Sigmoid colon (tissue), 7 donors: ENCODE measurements at places on chromosomes 1 and 21.

DNA sequence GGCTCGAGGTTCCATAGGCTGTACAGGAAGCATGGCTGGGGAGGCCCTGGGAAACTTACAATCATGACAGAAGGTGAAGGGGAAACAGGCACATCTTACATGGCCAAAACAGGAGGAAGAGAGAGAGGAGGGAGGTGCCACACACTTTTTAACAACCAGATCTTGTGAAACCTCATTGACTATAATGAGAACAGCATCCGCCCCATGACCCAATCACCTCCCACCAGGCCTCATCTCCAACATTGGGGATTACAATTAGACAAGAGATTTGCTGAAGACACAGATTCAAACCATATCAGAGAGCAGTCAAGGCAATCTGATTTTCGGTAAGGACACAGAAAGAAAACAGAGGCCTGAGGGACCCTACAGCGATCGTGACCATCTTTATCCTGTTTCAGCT lies 41.7 kb downstream of the TNFRSF9 start:
- no peak for DNase-seq

- peak; percentile 25 for DNase-seq
Observed at GRCh38 chr1:224213438-224214119, 30.5 kb downstream of the DEGS1 start.

GRCh38 chr1:3942416-3943122 lies 42.5 kb upstream of the C1orf174 start:
- DNase-seq: no peak

DNA sequence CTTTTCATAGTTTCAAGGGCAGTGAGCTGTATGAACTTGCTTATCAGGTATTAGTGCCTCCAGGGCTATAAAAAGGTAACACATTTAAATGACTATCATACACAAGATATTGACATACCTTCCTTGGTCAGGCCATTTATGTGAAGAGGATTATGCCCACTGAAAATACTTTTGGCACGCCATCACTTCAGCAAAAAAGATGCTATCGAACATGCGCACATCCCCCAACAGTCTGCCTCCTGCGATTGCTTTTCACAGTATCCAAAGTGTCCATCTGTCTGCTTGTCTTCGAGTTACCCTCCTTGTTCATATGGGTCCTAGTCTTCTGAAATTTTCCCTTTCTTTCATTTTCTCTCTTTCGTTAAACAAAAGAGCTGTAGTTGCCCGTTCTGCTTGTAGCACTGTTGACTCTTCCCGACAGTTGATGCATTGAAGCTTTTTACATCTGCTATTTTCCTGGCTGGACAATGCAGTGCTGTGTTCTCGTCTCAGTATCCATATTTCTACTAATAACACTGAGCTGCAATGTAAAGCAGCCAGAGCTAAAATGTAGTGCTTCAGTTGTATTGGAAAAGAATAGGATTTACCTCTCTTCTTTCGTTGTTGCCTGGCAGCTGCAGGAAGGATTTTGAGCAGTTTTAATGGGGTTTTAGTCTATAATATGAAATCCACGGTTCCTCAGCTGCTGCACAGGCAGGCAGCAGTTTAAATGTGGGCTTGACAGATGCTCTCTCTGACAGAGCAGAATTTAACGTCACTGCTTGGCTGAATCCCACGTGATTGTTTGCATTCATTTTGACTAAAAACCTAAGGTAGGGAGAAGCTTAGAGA lies at the start of gene B3GALT2:
B3GALT2 (minus strand) TSS at position 713 of the 831 bp plus-strand sequence. CDS start 5,051 bp downstream, outside the sequence.
- DNase-seq: peak; percentile 63

- no peak for DNase-seq
Observed at GRCh38 chr1:238233966-238234365, 343.2 kb upstream of the ZP4 start.

- no peak for DNase-seq
Observed at GRCh38 chr1:28577052-28577678, 14.9 kb upstream of the RAB42 start.

DNA sequence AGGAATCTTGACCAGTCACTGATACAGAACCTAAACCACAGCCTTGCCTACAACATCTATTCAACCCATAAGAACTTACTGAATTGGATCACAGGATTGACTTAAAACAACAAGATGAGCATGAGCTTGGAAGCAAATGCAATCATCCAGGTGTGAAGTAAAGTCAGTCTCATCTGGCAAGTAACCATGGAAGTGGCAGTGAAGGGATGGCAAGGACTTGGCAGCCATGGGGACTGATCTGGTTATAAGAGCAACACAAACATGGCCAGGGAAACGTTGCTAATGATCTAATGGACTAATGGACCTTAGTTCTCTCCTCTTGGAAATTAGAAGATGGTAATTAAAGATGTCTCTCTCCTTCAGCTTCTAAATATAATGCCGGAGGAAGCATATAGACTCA lies 133.1 kb downstream of the VAV3 start:
- no peak for DNase-seq

GRCh38 chr1:35577071-35577998 lies 4.2 kb downstream of the TFAP2E start:
- DNase-seq: no peak

GRCh38 chr1:94254073-94254810 lies 16.9 kb upstream of the ARHGAP29 start:
- no peak for DNase-seq

- no peak for DNase-seq
Observed at GRCh38 chr1:3762151-3762872, 10.1 kb downstream of the CCDC27 start.

GRCh38 chr1:229119876-229120275 lies 151.0 kb upstream of the RAB4A start:
- DNase-seq: no peak

DNA sequence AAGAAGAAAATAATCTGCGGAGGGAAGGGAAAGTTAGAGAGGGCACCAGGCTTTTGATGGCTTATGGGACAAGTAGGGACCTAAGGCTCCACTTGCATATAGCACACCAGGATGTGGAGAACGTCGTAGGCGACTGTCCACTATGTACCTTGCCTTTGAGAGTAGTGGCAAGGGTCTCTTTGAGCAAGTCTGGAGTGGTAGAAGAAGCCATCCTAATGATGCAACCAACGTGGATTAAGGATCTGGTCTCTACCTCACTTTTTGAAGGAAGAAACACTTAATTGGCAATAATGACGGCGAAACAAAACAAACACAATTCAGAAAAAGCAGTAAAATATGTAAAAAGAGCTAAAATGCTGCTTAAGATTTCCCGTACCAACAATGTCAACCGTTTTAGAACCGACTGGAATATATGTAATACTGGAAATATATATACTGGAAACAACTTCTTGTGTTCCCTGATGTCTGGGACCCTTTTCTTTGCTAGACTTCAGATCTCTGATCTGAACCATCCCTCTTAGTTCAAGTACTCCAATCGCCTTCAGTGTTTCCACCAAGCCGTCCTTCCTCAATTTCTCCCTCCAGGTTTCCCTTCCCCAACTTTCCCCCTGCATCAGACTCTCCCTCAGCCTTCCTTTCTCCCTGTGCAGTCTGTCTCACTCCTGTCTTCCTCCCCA lies 821 bp upstream of the KHDRBS1 start:
- DNase-seq: no peak

GRCh38 chr21:39397646-39398385 lies 47.8 kb downstream of the LCA5L start:
- DNase-seq: no peak

DNA sequence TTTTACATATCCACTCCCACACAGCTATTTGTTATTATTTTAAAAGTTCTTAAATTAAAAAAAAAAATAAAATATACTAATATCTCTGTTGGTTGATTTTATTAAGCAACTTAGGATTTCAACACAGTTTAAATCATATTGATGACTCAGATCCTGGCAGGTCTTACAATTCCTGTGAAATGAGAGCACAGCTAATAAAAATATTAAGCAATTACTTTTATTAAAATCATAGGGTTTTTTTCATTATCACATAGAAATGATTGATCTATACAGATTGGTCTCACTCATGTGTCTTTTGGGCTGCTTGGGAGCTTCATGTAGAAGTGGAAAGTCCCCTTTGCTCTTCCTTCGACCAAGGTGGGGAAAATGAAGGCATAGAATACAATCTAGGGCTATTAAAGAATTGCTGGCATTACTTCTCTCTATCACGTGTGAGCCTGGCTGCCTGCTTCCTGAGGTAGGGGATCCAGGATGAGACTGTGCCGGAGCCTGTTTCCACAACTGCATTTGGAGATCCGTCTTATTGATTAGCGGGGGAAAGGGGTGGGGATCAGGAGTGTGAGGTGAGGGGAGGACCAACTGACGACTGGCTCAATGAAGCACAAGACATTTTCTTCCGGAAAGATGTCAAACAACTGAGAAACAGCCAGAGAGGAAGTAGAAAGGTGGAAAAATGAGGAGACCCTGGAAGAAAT lies 858.0 kb downstream of the USP25 start:
- DNase-seq: peak; percentile 73

DNA sequence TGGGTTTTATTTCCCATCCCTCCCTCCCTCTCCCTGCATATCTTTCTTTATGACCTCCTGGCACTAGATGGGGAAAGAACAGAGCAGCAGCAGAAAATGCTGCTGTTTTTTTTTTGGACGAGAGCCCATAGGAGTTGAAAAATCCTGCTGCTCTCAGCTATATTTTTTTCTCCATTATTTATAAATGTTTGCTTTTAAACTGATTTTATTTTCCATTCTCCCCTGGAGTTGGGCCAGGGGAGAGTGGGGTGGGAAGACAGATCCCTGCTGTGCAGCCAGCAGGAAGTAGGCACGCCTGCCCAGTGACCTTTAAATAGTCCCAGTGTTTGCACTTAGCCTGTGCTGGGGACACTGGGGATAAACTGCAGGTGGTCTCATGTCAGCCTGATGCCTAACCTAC lies 17.4 kb downstream of the SFT2D2 start:
- no peak for DNase-seq

DNA sequence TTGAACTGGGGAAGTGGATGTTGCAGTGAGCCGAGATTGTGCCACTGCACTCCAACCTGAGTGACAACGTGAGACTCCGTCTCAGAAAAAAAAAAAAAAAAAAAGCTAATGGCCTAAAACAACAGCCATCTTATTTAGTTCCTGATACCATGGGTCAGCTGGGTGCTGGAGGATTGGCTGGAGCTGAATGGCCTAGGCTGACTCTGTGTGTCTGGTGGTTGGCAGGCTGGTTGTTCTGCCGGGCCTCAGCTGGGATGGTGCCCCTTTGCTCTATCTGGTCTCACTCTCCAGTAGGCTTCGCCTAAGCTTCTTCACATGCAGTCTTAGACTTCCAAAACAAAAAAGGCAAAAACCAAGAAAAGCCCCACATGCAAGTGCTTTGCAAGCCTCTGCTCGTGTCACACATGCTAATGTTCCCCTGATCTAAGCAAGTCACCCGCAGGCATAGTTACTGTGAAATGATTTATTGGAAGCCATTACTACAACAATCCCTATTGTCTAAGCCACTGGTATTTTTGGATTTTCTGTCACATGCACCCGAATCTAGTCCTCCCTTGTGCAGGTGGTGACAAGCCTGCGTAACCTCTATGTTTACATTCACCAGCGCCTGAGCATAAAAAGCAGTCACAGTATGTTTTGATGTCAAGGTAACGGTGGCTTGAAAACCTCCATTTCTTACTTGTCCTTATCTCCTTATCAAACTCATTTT lies 39.6 kb upstream of the KANK4 start:
- DNase-seq: no peak

DNA sequence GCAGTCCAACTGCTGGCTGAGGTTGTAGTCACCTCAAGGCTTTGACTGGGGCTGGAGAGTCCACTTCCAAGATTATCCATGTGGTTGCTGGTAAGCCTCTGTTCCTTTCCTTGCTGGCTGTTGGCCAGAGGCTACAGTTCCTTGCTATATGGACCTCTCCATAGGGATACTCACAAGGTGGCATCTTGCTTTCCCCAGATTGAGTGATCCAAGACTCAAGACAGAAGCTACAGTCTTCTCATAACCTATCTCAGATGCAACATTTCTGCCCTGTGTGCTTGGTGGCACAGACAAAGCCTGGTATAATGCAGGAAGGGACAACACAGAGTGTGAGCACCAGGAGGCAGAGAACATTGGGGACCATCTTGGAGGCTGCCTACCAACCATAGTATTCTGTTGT lies 111.8 kb downstream of the FNBP1L start:
- DNase-seq: no peak

GRCh38 chr1:228073061-228073856 lies 9.2 kb upstream of the ARF1 start:
- peak; percentile 56 for DNase-seq

- DNase-seq: no peak
Observed at GRCh38 chr1:161885003-161885402, 118.9 kb downstream of the ATF6 start.

- DNase-seq: no peak
Observed at GRCh38 chr1:228935855-228936727, 200.8 kb downstream of the RHOU start.

DNA sequence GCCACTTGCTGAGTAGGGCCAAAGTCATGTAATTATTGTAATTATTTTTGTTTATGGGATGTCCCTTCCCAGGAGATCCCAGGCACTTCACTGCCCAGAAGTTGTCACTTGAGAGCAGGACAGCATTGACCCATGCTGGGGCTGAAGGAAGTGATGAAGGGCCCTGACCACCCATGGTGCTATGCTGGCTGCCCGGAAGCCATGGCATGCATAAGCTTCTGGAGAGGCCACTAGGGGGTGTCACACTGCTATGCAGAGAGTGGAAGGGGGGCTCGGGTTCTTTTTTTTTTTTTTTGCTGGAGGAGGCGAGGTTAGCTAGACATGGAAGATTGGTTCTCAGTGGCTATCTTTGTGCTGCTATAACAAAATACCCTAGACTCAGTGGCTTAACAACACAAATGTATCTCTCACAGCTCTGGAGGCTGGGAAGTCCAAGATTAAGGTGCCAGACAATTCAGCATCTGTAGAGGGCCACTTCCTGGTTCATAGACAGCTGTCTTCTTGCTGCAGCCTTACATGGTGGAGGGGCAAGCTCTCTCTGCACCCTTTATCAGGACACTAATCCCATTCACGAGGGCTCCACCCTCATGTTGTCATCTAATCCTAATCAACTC lies 84.9 kb downstream of the CNIH3 start:
- DNase-seq: no peak

DNA sequence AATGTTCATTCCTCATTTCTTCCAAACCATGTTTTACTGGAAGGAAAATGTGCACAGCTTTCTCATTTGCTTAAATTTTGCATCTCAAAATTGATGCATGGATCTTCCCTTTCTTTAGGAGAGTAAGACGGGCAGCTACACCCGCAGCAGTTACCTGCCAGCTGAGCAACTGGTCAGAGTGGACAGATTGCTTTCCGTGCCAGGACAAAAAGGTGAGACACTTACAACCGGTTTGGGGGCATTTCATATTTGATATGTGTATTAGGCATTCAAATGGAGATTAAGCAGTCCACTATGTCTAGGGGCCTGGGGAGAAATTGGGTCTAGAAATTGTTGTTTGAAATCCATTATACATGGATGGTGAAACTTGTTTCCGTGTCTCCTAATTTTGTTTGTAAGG lies 12.9 kb downstream of the C8A start:
- no peak for DNase-seq
